Activated CD4-positive, alpha-beta T cell treated with anti-CD3 and anti-CD28 coated beads, Interleukin-2, Interleukin-6, amounts not matched to agents 100 ng/mL and 50 ng/mL, durations not matched to agents 16 hours and 8 hours (primary cell): ENCODE measurements at places on chromosomes 6 and 20.

- no peak for DNase-seq
These were observed 45.9 kb downstream of the TBXT start for GRCh38 chr6:166121726-166122125.

- no peak for DNase-seq
These were observed 117.4 kb upstream of the SLC24A3 start for GRCh38 chr20:19094959-19095541.

- no peak for DNase-seq
These were observed 13.5 kb upstream of the ENPP4 start for GRCh38 chr6:46116289-46116688.

- DNase-seq, result no peak
These were observed 92.6 kb downstream of the BFSP1 start for GRCh38 chr20:17438436-17439039.

- no peak for DNase-seq
These were observed 177.6 kb downstream of the ARID1B start for GRCh38 chr6:156954816-156955215.

GRCh38 chr6:94401311-94401710, 982.0 kb upstream of the EPHA7 start:
- DNase-seq, result no peak

GRCh38 chr6:74780831-74781230, 425.0 kb downstream of the COL12A1 start:
- no peak for DNase-seq

- no peak for DNase-seq
These were observed 51.5 kb downstream of the EZR start for GRCh38 chr6:158767709-158768108.

DNA sequence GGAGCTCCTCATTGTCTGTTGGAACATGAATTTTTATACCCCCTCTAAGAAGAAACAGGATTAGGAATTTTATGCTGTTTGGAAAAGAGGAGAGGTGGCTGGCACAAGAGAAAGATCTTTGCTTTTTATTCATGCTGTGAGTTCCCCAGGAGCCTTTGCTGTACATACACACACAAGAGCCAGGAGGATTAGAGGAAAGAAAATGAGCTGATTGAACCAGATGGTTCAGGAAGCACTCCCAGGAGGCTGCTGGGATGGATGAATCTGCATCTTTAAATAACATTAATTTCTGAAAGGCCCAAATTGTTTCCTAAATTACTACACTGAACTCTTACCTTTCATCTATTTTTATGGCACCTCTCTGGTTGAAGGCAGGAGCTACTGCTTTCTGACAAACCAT, 20.1 kb upstream of the TCP11 start:
- no peak for DNase-seq

DNA sequence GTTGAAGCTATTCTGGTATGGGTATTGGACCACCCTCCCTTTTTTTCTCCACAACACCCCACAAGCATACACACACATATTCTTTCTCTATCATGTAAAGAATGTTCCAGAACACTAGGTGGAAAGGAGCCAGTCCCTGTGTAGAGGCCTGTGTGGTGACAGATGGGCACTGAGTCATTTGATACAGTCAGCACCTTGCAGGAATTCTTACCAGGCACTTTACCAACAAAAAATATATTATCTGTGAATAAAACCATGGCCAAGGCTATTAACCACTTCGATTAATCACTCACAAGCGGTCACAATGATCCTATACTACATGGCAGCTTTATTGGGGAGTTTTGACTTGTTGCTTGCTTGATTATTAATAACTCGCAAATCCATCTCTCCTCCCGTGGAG, 149.5 kb downstream of the BFSP1 start:
- DNase-seq, result no peak

DNA sequence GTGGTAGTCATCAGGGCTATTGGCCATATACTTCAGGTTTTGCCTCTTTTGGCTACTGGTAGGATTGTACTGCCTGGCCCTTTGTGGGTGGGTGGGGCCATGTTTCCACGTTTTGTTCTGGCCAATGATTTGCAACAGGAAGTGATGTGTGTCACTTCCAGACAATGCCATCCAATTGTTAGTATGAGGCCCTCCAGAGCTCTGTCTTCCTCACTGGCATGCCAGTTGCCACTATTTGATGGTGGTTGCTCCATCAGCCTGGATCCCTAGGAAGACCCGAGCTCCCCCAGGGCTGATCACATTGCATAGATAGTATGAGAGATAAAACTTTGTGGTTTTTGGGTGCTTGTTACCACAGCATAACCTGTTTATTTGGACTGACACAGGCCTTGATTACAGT, 7.7 kb upstream of the LRRN4 start:
- no peak for DNase-seq

- DNase-seq, result no peak
These were observed 335.5 kb upstream of the POU3F2 start for GRCh38 chr6:98498866-98499265.

- DNase-seq, result no peak
These were observed 116.6 kb downstream of the MRPL14 start for GRCh38 chr6:44010411-44011349.

DNA sequence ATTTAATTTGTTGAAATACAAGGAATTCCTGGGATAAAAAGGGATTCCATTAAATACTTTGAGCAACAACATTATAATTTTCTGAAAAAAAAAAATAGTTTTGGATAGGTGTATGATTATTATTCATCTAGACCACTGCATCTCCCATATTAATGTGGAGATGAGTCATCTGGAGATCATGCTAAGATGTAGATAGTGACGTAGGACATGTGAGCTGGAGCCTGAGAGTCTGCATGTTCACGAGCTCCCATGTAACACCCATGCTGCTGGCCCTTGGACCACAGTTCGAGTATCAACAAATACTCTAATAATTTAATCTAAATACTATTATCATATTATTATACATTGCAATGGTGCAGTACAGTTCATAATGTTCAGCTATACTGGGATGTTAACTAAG, 91.6 kb downstream of the EPM2A start:
- no peak for DNase-seq

- no peak for DNase-seq
These were observed 130.8 kb downstream of the OGFRL1 start for GRCh38 chr6:71419217-71420094.

GRCh38 chr6:40394381-40394780, 192.8 kb downstream of the LRFN2 start:
- DNase-seq, result no peak

- DNase-seq, result no peak
These were observed 59.9 kb downstream of the MDGA1 start for GRCh38 chr6:37637562-37638413.

DNA sequence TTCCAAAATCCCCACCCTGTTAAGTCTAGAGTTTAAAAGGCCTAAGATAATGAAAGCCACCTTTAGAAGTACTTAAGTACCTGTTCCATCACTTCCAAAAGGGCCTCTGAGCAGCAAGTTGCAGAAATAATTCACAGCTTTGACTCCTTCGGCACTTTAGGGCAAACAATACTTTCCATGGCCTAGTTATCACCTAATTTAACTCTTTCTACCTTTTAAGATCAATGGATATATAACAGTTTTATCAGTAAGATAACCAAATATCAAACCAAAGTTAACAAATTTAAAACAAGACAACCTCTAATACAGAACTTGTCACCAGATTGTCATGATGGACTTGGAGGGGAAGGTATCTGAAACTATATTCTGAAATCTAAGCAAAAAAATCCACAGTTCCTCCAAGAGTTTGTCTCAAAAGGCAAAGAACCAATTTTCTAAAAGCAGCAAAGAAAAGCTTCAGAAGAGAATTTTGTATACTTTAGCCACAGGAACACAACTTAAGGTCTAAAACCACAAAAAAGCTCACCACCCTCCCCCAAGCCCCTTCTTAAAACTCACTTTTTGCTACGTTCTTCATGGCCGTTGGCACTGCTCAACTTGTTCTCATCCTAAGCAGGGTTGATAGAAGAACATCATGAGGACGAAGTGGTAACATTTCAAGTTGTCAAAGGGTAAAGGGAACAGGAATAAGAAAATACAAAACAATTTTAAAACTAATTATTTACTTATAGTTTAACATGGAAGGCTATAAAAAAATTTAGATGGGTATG, 3.5 kb downstream of the RBM39 start:
- no peak for DNase-seq

DNA sequence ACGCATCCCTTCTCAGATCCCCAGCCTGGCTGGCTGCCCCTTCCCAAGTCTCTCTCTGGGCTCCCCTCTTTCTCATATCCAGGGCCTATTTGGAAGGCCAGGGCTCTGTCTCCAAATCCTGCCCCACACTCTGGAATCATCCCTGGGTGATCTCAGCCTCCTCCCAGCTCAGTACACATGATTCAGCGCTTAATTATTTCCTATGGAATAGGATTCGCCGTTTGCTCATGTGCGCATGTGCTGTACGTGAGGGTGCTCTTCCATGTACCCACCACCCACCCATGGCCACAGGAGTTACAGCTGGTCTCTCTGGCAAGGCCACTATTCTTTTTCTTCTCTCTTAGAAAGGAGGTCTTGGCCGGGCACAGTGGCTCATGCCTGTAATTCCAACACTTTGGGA, 81.7 kb upstream of the FOXP4 start:
- no peak for DNase-seq

DNA sequence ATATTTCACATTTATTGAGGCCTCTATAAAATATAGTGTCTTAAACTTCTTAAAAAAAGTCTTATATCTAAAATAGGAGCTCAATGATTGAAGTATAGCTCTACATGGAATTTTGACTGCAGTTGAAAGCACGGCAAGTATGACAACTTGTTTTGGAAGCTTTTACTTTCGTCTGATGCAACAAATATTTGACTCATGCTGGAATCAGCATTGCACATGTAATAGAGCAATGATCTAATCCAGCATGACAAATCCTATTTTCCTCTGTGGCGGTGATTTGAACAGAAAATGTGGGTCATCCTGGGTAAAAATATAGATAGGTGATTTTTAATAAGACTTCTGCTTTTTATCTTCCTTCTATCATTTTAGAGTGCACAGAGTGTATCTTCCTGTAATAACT, 111.6 kb downstream of the TINAG start:
- DNase-seq, result no peak

- no peak for DNase-seq
These were observed 50.5 kb upstream of the GCM1 start for GRCh38 chr6:53199156-53199555.

DNA sequence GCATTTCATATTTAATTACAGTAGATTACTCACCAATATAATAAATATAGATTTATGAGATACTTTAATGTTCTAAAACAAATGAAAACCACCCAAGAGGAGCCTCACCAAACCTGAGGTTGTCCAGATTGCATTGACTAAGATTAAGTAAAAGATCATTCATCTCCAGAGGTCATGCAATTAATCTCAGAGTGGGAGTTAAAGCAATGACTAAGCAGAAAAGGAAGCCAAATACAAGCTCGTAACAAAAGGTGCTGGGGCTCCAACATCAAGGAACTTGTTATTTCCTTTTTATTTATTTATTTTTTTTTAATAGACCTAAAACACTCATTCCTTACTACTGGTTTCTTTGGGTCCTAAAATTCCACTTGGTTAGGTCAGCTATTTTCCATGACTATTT, 57.7 kb downstream of the RSPO3 start:
- DNase-seq, result no peak

- no peak for DNase-seq
These were observed 337.1 kb upstream of the IRAK1BP1 start for GRCh38 chr6:78530208-78530607.

- no peak for DNase-seq
These were observed 196.3 kb downstream of the SYNDIG1 start for GRCh38 chr20:24665741-24666191.

- DNase-seq, result no peak
These were observed 74.1 kb downstream of the BFSP1 start for GRCh38 chr20:17457079-17457478.

- DNase-seq, result no peak
These were observed 470.9 kb downstream of the TFAP2A start for GRCh38 chr6:9943986-9944385.

GRCh38 chr6:80548532-80548931, 442.1 kb downstream of the BCKDHB start:
- no peak for DNase-seq

DNA sequence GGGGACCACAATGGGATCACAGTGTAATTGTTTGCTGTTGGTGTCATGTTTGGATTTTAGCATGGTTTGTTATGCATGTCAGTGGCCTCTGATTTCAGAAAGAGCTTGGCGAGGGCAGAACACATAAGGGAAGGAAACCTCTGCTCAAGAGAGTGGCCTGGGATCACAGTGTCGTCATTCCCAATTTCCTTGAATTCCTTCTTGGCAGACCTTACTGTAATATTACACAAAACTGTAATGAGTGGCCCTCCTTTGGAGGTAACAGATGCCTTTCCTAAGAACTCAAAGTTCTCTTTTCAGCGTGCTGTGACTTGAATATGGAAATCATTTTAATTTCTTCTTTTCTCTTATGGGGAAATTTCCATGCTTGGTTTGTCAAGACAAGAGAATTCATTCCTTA, 46.9 kb downstream of the JAG1 start:
- no peak for DNase-seq

GRCh38 chr6:136087986-136088385, 162.1 kb downstream of the MTFR2 start:
- no peak for DNase-seq

DNA sequence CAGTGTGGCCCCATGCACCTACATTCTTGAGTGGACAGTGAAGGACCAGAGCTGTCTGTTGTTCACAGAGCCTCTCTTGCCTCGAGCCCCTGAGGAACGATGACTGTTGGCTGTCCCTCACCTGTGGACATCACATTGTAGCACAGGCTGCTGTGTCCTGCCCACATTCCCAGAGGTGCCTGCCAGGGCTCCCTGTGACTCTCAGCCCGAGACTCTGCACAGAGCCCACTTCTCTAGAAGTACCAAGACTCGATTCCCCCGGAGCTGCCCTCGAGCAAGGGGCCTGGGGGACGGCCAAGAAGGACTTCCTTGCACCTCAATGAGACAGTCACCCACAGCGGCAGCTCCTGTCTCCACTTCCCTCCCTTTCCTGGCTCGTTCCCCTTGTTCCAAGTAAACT, 28.6 kb upstream of the DLGAP4 start:
- no peak for DNase-seq

DNA sequence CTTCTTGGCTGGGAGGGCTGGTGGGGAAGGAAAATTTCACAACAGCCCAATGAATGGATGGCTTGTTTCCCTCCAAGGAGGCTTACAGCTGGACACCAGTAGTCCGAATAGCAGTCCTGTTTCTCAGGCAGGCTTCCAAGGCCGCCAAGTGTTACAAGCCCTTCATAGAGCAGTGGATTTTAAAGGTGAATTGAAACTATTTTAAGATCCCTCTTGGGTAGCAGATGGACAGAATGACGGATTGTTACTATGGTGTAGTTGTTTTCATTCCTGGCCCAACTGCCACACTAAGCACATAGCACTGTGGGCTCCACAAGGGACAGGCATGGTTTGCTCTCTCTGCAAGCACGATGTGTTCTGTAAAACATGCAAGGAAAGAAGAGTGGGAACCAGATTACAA, 203.3 kb upstream of the TAB2 start:
- DNase-seq, result no peak

GRCh38 chr6:88339761-88340160, 173.6 kb upstream of the CNR1 start:
- no peak for DNase-seq

- no peak for DNase-seq
These were observed 30.7 kb downstream of the HUS1B start for GRCh38 chr6:626236-626635.
